ENCODE measurements at places on chromosomes 6 and 20. TPM values are rescaled to one million over a fixed set of nuclear protein-coding genes. Genes with fewer than 3 reads are reported as not detected.

- no peak for DNase-seq
These were observed 564.0 kb downstream of the CD109 start for GRCh38 chr6:74259981-74260380.

GRCh38 chr6:67190733-67191132 is 1444.3 kb upstream of the ADGRB3 start:
- no peak for DNase-seq

- no peak for DNase-seq
These were observed 6.4 kb upstream of the PDYN start for GRCh38 chr20:2000285-2000684.

PRR18 gene
- 0.31 TPM for polyA plus RNA-seq

GRCh38 chr20:61753316-61753942 is 312.3 kb downstream of the TAF4 start:
- DNase-seq = no peak

- DNase-seq = no peak
These were observed 449.0 kb upstream of the MMS22L start for GRCh38 chr6:97732045-97732444.

- no peak for DNase-seq
These were observed 260.5 kb downstream of the CENPW start for GRCh38 chr6:126600258-126600916.

GRCh38 chr6:27966044-27966443 is 9.0 kb downstream of the OR2B6 start:
- no peak for DNase-seq

DNA sequence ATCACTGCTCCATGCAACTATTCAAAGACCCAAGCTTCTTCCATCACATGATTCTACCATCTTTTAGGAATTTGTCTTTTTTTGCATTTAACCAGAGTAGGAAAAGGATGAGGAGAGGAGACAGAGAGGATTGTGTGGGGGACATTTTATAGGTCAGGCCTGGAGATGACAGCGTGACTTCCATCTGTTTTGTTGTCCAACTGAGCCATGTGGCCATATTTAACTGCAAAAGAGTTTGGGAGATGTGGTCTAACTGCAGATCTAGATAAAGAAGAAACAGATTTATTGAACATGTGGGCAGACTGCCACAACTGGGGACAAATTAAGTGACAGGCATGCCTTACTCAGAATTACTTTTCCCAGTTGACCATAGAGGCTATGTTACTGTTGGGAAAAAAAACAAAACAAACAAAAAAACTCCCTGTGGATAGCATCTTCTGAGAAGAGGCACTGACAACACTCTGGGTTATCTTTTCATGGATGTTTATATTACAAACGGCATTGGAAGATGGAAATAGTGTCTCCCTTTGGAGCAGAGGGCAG is 18.9 kb upstream of the MOCS1 start:
- no peak for DNase-seq

LST1 gene
- polyA plus RNA-seq = 7.6 TPM

DNA sequence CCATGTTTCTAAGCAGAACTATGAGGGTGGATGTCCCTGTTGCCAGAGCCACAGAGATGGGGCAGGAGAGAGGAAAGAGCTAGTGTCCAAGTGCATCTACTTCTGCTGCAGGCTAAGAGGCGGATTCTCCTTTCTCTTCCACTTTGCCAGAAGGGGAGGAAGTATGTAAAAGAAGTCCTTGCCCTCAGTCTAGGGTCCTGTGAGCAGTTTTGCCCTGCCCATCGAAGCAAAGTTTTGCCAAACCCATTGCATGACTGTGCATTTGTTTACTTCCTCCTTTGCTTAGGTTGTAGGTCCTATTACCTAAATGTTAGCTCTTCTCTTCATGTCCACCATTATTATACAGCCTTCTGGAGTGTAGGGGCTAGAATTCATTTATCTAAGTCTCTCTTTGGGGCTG is 106.2 kb upstream of the ARMC2 start:
- no peak for DNase-seq

GSTA3 gene
- 1.5 TPM for polyA plus RNA-seq

- DNase-seq = no peak
These were observed 241.8 kb downstream of the TTLL2 start for GRCh38 chr6:167566711-167567141.

MAK gene
- 3.8 TPM for polyA plus RNA-seq

WFDC2 gene
- polyA plus RNA-seq = 29.7 TPM

DNA sequence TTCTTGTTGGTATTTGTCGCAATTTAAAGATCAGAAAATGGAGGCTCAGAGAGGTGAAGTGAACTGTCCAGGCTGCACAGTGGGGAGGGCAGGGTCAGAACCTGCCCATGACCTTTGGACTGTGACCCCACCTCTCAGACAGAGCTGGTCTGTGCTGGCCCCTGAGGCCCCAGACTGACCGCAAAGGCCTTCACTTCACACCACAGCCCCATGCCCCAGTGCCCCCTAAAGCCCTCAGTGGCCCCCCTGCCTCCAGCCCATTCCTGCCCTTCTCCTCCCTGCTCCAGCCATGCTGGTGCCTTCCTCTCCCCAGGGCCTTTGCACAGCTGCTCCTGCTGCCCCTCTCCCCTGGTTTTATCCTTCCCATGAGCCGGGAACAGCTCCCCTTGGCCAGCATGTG is 9.4 kb upstream of the RBBP8NL start:
- no peak for DNase-seq

GRCh38 chr6:169895926-169896761 is 144.7 kb downstream of the ERMARD start:
- no peak for DNase-seq

- DNase-seq = peak; percentile 33
These were observed 1.3 kb downstream of the TAPBP start for GRCh38 chr6:33312361-33313104.

GRCh38 chr20:36391456-36391855 is 85.3 kb downstream of the DLGAP4 start:
- no peak for DNase-seq

DNA sequence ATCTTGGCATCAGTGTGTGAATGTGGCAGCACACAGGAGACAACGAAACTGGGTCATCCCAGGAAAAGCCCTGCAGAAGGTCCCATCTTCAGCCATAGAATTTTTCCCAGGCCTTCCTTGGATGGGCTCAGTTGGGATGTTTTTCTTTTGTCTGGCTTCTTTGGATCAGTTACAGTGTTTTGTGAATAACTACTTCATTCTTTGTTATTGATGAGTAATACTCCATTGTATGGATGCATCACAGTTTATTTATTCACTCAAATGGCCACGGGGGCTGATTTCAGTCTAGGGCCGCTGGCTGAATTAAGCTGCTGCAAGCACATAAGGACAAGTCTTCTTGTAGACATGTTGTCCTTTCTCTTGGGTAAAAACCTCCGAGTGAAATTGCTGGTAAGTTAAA is 81.3 kb upstream of the CD93 start:
- no peak for DNase-seq

PRDM1 gene
- polyA plus RNA-seq = 9.9 TPM

GRCh38 chr6:52976149-52976548 is 18.9 kb downstream of the GSTA4 start:
- DNase-seq = no peak

DNA sequence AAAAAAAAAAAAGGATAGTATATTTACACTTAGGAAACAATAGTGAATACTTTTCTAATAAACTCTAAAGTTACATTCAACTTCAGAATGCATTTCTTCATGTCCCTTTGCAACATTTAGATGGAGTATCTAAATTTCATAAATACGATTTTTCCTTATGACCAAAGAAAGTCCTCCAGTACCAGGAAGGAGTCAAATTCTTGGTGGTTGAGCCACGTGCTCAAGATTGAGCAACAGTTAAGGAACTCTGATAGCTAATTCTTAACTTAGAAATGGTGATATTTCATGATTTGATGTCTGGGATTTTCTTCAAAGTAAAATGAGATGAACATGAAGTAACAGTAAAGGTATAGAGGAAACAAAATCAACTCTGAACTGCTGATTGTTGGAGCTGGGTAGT is 92.7 kb downstream of the SASH1 start:
- no peak for DNase-seq

GRCh38 chr6:118506071-118506638 is 41.9 kb upstream of the PLN start:
- no peak for DNase-seq

SUN5 gene
- polyA plus RNA-seq = not detected

DNA sequence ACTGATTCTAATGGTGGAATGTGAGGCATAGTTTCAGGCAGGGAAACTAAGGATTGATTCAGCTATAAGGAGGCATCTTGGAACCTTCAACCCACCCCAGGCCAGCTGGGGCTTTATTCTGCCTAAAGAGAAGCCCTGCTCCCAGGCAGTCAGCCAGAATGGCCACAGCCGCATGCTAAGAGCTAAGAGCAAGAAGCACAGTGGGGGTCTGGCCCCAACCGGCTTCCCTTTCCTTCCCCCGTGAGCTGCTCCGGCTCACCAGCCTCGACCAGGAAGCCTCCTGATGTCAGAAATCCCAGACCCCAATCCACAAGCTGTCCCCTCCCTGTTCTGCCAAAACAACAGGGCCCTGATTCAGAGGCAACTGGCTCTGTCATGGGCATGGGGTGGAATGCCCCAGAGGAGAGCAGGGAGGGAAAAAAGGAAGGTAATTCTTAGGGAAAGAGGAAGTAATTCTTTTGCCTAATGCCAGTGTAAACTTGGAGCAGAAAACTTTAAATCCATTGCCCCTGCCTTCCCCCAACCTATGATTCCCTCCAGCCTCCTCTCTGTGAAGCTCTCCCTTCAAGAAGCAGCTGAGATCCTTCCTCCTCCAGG is 6.9 kb downstream of the GRM4 start:
- DNase-seq = no peak

HLA-DQB2 gene
- polyA plus RNA-seq = not detected

HSPA12B gene
- polyA plus RNA-seq = 31.8 TPM

DNA sequence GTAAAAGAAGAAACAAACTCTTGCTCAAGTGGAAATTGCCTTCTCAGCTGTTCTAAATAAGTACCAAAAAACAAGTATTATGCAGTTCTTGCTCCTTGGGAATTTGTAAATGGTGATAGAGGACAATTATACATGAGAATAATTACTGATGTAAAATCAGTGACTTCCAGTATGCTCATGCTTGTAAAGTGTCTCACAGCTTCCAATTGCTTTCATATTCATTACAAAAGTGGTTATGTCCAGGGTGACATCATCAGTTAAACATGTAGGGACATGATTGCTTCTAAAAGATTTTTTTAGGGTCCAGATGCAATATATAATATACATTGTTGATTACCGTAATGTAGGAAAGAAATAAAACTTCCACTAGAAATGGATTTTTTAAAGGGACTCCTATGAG is 122.8 kb upstream of the B3GAT2 start:
- DNase-seq = peak; percentile 34

GRCh38 chr20:51378171-51378928 is 164.2 kb downstream of the NFATC2 start:
- no peak for DNase-seq

SLC22A7 gene
- polyA plus RNA-seq = 0.07 TPM

- peak; percentile 39 for DNase-seq
These were observed 37.3 kb downstream of the IPCEF1 start for GRCh38 chr6:154319231-154319858.

GRCh38 chr6:108846628-108847027 is 1.6 kb upstream of the ARMC2 start:
- no peak for DNase-seq

DNA sequence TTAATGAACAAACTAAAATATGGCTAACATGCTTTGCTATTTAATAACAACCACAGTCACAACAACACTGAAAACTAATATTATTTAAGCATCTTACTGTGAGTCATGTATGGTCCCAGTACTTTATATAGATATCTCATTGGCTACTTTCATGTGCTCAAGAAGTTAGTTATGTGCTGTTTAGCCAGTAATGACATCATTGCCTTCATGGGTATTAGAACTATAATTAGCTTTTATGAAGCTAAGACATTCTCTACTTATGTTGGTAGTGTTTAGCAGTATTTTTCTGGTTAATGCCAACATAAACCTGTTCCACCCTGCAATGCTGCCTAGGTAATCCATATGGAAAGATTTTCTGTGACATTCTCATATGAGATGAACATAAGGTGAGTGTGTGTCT is 56.1 kb downstream of the ADGRG6 start:
- DNase-seq = no peak

DNA sequence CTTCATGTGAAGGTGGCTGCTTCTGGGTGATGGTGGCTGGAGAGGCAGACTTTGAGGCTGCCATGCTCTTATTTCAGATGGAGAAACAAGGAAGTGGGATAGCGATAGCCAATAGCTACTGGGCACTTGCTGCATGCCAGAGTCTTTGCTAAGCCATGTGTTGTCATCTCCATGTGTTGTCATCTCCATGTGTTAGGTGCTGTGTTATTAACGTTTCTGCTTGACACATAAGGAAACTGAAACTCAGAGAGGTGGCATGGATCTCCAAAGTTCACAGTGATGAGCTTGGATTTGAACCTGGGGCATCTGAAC is 16.9 kb downstream of the KIAA1755 start:
- DNase-seq = no peak

DNA sequence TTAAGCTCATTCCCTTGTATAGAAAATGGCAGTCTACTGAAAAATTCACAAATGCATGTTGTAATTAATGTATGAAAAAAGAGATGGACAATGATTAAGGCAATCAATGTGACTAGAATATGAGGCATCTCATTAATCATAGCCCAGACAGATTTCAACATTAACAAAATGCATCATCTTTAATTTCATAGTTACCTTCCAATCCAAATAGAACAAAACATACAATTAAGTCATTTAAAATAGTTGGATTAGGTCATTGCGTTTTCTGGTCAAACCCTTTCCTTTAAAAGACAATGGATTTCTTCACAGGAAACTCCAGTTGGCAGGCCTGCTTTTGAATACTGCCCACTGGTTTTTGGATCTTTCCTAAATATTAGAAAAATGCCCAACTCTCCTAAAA is 203.9 kb downstream of the HAO1 start:
- no peak for DNase-seq

GRCh38 chr6:165846123-165846966 is 183.3 kb upstream of the PDE10A start:
- no peak for DNase-seq

C20orf141 gene
- not detected for polyA plus RNA-seq

- no peak for DNase-seq
These were observed 108.1 kb downstream of the BCKDHB start for GRCh38 chr6:80214436-80215022.

GRCh38 chr20:49288784-49289696 is 11.2 kb upstream of the ZNFX1 start:
- DNase-seq = peak; percentile 81

Data from left lung (tissue), 14 donors.